ENCODE measurements at places on chromosomes 5 and 9.

- DNase-seq, result no peak
Observed at GRCh38 chr9:132049323-132049882, 30.3 kb downstream of the MED27 start.

DNA sequence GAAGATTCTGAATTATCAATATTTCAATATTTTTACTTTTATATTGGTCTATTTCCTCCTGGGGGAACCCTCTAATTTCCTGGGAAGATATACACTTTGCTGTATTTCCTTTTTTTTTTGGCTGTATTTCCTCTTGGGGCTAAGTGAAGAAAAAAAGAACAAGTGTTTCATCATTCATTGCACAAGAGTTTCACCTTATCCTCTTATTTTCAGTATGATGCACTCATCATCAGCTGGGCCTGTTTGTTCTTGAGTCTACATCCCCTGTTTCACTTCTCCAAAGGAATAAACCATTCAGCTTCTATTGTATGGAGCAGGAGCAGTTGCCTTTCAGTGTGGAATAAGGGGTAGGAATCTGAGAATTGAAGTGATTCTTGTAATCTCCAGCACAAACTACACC is 210.8 kb downstream of the FAM170A start:
- no peak for DNase-seq

DNA sequence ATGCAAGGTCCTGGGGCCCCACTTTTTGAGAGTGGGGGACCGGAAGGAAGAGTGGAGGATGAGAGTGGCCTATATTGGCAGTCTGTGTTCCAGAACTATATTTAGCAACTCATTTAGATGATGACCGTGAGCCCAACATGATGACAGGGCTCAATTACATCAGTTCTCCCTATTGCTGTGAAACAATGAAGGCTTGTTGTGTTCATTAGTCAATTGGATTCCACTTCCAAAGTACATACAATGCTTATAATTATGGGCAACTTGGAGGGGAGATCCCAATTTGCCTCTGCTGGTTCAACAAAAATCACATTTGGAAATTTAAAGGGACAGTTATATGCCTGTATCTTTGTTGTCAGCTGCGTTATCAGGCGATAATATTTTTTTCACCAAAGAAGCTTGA is 91.1 kb downstream of the TARS1 start:
- no peak for DNase-seq

GRCh38 chr5:111197523-111197922 is 26.7 kb upstream of the CAMK4 start:
- DNase-seq, result no peak

DNA sequence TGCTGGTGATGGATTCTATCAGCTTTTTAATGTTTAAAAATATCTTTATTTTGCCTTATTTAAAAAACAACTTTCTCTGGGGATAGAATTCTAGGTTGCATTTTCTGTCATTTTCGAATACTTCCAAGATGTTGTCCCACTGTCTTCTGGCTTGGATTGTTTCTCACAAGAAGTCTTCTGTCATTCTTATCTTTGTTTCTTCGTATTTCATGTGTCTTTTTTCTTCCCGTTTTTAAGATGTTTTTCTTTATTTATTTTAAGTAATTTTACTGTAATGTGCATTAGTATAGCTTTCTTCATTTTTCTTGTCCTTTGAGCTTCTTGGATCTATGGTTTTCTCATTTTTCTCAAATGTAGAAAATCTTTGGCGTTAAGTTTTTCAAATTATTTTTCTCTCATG is 19.1 kb downstream of the STX17 start:
- no peak for DNase-seq

DNA sequence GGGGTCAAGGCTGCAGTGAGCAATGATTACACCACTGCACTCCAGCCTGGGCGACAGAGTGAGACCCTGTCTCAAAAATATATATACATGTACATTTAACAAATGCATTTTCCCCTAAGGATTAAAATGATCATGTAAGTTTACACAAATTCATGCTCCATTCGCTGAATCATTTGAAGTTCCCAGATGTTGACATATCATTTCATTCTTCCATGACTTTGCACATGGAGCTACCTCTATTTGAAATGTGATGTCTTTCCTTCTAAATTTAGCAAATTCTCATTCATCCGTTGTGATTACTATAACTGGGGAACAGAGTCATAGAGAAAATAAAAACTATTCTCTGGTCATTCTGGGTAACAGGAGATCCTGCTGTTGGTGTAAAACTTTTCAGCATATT is 10.6 kb downstream of the PTGER4 start:
- DNase-seq, result no peak

GRCh38 chr5:172689801-172690200 is 48.7 kb downstream of the NEURL1B start:
- DNase-seq, result no peak
